ENCODE measurements at places on chromosomes 16 and 17.

GRCh38 chr16:84511831-84512230 lies 7.4 kb upstream of the MEAK7 start:
- no peak for DNase-seq

GRCh38 chr17:3693829-3694231 lies 2.1 kb downstream of the P2RX5 start:
- no peak for DNase-seq

DNA sequence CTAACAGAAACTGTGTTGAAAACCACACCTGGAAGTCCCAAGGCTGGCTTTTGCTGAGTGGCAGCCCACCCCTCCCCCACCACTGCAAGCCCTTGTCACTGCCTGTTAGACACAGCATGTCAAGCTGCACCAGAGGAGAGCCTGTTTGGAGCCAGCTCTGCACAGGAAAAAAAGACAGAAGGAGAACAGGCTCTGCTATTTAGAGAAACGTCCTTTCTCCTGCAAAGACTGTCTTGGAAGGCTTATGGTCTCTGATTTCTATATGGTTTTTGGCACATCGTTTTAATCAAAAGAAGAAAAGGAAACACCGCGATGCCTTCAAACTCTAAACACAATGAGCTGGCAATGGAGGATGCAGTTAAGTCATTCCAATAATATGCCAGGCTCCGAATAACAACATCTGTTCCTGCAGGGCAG lies 275.5 kb downstream of the MAP2K4 start:
- no peak for DNase-seq

- DNase-seq: no peak
These were observed 20.7 kb upstream of the NAT9 start for GRCh38 chr17:74796866-74797265.

GRCh38 chr16:46775214-46775613 lies 27.1 kb upstream of the MYLK3 start:
- DNase-seq: no peak

DNA sequence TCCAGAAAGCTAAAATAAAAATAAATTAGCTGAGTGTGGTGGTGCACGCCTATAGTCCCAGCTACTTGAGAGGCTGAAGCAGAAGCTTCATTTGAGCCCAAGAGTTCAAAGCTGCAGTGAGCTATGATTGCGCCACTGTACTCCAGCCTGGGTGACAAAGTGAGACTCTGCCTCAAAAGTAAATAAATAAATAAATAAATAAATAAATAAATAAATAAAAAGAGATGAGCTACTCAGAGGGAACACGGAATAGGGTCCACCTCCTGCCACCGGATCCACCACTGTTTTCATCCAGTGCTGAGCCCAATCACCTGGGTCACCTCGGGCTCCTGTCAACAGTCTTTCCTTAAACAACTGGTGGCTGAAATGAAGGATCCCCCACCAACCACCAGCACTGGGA lies 6.7 kb upstream of the DPEP3 start:
- DNase-seq: no peak

DNA sequence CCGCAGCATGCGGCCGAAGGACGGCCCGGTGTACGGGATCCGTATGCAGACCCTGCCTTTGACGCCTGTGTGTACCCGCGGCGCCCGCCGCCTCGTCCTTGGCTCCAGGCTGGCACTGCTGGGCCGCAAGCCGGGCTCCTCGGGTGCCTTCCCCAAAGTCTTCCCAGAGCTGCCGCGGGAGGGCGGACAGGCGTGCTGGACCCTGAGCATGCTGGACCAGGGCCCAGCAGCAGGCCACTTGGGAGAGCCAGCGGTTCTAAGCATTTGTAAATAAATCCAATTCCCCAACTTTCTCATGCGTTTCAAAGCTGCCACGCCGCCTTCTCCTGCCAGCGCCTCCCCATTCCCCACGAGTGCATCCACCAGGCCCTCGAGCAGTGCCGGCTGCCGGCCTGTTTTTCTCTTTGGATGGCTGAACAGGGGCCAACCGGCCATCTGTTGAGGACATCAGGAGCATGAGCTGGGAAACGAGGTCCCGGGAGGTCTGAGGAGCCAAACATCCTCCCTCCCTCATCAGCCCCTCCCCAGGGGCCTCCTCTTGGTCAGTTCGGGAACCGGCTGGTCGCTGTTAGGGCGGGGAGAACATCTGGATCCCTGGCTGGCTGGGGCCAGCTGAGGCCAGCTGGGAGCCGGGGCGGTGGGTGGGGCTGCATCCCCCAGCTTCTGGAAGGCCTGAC lies 20.5 kb upstream of the PABPN1L start:
- no peak for DNase-seq

Data from AML-193 (cell line).